ENCODE measurements at places on chromosomes 6 and 20.

- DNase-seq = no peak
These were observed 29.0 kb upstream of the SRF start for GRCh38 chr6:43142101-43142500.

DNA sequence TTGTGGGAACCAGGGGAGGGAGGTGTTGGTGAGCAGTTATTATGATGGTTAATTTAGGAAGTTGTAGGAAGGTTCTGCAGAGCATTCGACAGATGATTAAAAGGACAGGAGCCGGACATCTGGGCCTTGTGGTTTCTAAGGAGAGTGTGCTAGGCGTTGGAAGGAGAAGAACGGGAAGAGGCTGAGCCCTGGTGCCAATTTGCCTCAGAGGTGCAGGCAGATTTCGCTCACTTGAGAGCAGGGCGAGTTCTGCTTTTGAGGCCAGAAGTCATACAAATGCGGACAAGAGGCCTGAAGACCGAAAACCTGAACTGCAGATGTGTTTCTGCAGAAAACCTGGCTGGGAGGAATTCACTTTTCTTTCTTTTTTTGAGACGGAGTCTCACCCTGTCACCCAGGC is 30.5 kb upstream of the RPS6KA2 start:
- peak; percentile 5 for DNase-seq

- peak; percentile 91 for DNase-seq
These were observed at the start of gene SDC4 for GRCh38 chr20:45347936-45348778. SDC4 (minus strand) TSS chr20:45348424; CDS start chr20:45348384, 40 bp downstream.

- DNase-seq = no peak
These were observed 164.1 kb upstream of the ECI2 start for GRCh38 chr6:4299476-4299875.

- no peak for DNase-seq
These were observed 949.6 kb downstream of the TBC1D32 start for GRCh38 chr6:120384671-120385070.

DNA sequence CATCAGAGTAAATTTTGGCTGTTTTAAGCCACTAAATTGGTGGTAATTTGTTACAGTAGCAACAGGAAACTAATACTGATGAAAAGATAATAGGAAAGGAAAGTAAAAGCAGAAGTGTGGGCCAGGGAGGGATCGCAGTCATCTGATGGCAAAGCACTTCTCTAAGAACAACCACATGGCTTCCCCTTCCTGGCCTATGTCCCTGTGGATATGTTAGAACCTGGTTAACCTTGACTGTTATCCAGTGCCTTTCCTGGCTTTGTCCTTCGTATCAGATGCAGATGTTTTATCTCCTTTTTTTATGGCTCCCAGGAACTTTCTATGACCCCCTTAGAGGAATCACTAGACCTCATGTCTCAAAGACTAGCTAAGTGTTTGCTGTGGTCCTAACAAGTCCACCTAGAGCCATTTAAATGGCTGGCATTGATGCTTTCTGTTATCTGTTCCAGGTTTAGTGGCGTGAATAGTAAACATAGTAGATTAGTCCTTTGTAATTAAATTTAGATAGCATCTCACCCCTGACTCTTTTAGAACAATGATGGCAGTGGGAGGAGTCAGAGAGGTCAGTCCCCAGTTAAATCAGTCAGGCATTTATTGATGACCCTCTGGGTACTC is 79.2 kb upstream of the PHACTR2 start:
- peak; percentile 69 for DNase-seq

GRCh38 chr20:46169245-46170171 is 51.4 kb downstream of the CD40 start:
- DNase-seq = no peak

DNA sequence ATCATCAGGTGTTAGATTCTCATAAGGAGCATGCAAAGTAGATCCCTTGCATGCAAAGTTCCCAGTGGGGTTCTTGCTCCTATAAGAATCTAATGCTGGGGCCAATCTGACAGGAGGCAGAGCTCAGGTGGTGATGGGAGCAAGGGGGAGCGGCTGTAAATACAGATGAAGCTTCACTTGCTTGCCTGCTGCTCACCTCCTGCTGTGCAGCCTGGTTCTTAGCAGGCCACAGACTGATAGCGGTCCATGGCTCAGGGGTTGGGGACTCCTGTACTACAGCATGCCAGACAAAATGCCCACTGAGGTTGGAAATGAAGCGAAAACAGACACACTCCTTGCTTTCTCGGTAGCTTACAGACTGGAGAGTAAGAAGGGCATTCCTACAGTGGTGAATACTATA is 386.8 kb downstream of the PLCB1 start:
- no peak for DNase-seq

GRCh38 chr6:45441851-45442453 is 64.2 kb upstream of the SUPT3H start:
- DNase-seq = peak; percentile 90

DNA sequence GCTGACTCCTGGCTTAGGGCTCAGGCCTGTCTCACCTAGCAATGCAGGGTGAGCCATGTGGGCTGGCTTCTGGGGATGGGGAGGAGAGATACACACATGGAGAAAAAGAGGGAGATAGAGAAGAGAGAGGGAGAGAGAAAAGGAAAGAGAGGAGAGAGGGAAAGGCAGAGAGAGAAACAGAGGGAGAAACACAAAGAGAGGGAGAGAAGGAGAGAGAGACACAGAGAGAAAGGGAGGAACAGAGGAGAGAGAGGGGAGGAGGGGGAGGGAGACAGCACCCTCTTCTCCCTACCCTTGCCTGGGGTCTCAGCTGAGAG is 24.8 kb downstream of the NTSR1 start:
- no peak for DNase-seq

DNA sequence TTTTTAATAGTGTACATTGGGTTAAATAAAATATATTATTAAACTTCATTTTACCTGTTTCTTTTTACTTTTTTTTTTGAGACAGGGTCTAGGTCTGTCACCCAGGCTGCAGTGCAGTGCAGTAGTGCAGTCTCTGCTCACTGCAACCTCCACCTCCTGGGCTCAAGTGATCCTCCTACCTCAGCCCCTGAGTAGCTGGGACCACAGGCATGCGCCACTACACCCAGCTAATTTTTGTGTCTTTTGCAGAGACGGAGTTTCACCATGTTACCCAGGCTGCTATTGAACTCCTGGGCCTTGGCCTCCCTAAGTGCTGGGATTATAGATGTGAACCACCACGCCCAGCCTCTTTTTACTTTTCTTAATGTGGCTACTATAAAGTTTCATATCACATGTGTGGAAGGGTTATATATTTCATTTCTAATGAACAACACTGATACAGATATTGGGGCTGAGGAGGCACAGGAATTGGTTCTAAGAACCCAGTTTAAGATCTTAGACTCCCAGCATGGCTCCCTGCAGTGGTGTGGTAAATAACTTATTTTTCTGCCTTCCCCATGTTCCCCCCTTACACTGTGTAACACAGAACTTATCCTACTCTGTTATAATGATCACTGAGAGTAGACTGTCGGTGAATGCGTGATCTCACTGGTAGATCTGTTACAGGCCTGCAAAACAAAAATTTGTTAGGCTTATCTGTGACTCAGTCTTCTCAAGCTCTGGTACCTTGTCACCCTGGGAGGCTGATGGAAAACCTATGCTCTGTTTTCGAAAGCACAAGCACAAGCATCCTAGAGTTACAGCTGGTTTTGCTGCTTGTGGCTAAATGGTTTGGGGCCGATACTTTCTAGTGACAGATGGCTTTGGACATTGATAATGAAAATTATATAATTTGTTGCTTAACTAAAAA is 5.8 kb upstream of the ATXN1 start:
- no peak for DNase-seq

DNA sequence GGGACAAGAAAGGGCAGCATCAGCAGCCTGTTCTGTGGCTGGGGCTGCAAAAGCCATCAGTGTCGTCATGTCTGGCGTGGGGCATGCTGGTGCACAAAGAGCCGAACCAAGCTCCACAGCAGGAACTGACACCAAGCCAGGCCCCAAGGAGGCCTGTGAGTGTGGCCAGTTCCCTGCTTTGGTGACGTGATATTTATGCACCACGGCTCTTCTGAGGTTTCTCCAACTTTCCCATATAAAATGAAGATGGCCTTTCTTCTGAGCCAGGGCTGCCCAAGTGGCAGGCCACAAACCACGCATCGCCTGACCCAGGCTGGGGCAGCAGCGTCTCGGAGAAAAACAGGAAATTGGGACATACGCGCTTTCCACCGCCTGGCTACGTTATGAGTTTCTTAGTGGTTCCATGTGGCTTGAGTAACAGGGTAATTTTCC is 109.9 kb downstream of the RIN2 start:
- DNase-seq = peak; percentile 88

DNA sequence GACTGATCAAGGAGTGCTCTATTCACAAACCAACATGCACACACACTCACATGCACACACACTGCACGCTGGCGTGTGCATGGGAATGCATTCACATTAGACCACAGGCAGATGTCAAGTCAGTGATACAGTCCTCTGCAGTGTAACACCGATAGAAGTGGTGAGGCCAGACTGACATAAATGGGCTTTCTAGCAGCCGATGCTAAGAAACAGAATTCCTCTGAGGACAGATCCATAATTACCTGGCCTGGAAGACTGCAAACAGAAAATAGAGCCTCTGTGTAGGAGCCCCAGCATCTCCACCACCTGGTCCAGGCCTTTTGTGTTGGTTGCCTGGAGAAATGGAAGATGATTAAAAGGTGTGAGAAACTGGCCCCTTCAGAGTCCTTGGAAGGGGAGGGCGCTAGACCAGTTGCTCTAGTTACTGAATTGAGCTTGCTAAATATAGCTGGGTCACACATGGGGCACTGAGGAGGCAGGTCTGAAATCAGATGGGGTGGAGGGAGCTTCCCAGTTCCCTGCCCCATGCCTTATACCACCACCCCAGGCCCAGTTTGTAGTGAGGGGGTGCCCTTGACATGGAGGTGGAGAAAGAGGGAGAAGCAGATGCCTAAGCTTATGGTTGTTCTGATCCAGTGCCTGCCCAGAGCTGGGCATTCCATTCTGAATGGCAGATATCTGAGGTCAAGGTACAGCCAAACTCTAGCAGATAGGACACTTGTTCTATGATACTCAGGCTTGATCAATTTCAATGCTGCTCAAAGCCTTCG is 233.8 kb downstream of the LRFN2 start:
- DNase-seq = no peak

- no peak for DNase-seq
These were observed 37.0 kb downstream of the AKIRIN2 start for GRCh38 chr6:87664921-87665485.

DNA sequence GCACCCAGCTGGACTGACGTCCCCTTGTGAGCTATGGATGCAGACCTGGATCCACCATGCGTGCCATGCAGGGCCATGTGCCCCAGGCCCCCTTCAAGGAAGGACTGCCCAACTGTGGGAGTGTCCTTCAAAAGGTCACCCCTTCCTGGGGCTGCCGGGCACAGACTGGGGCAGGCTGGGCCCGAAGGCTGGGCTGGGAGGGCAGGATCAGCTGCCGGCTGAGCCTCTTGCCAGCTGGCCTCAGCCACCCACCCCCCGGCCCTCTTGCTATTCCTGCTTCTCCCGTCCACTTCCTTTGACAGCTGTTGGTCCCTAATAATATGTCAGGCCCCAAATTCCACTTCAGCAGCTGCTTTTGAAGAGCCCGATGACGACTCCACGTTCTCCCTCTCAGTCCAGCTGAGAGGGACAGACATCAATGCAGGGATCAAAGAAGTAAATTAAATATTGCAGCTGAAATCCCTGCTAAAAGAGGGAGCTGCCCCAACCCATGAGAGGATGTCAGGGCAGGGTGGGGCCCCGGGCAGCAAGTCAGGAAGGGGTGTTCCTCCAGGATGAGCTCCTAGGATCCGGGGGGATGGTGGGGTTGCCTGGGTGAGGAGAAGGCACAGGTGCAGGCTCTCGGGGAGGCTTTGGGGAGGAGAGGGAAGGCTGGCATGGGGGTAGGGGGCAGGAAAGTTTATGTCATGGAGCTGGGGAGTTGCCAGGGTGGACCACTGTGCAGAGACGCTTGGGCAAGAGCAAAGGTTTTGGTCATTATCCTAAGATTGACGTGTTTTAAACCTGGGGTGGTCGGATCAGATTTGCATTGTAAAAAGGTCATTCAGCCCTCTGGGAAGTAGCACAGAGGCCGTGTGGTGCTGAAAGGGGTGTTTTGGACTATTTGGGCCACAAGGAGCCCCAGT is 185.0 kb downstream of the ANKRD60 start:
- DNase-seq = no peak

DNA sequence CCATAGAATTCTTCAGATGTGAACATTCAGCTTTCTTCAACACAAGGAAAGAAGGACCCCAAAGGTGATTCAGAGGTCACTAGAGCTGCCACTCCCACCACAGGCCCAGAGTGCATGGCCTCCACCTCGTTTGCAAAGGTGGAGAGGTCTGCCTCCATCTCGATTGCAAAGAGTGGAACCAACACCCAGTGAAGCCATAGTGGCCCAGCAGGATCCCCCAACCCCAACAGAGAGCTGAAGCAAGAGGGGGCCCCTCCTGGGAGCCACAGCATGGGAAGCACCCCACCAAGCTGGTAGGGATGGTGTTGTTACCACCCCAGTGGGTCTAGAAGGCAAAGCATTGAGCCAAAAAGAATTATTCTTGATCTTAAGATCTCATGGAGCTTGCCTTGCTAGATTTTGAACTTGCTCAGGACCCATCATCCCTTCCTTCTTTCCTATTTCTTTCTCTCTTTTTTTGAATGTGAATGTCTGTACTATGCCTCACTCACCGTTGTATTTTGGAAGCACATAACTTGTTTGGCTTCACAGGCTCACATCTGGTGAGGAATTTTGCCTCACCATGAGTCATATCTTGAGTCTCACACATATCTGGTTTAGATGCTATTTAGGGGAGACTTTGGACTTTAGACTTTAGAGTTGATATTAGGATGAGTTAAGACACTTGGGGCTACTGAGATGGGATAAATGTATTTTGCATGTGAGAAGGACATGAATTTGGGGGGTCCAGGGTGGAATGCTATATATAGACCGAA is 119.2 kb downstream of the ANKRD60 start:
- DNase-seq = no peak

GRCh38 chr6:4664117-4664626 is 112.0 kb upstream of the CDYL start:
- DNase-seq = no peak

DNA sequence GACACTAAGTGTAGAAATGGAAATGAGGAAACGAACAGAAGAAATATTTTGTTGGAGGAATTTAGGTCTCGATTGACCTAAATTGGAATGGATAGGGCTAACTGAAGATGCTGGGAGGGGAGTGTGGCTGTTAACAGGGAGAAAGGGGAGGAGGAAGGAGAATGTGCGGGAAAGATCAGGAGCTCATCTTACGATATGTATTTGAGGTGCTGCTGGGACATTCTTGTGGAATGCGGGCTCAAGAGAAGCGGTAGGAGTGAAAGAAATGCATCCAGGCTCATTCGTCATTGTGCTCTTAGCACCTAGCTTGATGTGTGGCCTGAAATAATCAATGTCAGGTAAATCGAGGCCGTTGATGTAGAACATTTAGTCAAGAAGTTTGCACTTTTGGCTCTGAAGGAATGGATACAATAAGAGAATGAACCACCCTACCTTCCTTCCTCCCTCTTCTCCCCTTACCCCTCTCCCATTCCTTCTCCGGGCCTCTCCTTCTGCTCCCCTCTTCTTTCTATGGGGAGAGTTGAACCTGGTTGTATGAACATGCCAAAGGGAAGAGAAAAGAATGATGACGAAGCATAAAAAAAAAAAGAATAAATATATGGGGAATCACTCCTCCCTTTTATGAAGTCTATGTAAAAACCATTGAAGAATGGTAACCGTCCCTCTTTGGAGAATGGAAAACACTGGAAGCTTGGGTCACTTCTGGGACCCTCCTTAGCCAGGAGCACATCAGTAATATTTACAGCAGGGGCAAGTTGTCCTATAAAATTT is 70.9 kb downstream of the SASH1 start:
- no peak for DNase-seq

All from inflammatory macrophage treated with lipopolysaccharide for 1 hour (primary cell).